ENCODE measurements at places on chromosomes 4 and X.

GRCh38 chr4:54545663-54546424, 111.9 kb upstream of the KIT start:
- no peak for ATAC-seq

DNA sequence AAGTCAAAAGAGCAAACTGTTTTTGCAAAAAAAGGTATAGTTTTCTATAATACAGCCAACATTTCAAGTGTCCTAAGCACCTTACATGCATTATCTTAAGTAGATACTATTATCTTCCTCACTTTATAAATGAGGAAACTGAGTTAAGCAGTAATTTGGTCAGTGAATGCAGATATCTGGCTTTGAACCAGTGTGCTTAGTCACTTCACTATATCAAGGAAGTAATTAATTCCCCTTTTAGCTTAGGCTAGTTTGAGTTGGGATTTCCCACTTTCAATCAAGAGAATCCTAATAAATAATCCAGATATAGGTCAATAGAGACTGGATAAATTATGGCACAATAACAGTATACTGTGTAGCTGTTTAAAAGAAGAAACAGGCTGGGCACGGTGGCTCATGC, 14.8 kb downstream of the SPINK2 start:
- no peak for ATAC-seq

DNA sequence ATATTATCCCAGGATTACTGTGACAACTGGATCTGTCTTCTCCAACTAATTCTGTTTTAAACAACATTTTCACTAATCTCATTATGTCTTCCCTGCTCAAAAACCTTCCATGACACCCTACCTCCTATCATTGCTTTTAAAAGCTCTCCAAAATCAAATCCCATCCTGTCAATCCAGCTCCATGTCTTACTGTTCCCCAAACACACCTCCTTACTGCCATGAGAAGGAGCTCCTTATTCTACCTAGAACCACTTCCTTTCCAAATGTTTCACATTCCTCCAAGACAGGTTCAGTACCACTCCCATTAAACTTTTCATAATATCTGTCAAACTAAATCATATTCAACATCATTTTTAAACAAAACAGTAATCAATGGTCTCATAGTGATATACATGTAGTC, 66.9 kb upstream of the WDR17 start:
- ATAC-seq, result no peak

DNA sequence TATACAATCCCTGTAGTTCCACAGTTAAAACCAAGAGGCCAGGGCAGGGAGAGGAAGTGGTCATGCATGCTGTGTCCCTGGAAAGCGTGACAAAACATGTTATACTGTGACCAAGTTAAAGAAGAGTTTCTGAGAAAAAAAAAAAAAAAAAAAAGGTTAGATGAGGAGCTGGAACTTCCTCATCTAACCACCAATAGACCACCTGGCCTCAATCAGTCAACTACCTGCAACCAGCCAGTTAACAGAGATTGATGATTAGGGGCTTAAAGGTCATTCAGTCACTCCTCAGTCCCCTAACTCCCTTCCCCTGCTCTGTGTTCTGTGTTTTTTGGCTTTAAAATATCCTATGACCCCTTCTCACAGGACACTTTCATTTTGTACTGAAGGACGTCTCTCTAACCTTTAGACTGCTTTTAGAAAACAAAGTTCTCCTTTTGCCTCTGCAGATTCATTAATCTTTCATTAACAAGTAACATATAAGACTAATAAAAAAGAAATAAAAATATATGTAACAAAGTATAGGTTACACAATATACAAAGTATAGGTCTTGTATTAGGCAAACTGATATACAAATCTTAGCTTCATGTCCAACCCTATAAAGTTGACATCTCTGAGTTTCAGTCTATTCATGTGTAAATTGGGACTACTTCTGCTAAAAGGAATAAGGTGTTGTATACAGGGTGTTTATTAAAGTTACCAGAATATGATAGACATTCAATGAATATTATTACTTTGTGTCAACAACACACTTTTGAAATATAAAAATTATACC, 179.1 kb upstream of the NDST4 start:
- ATAC-seq, result no peak

- no peak for ATAC-seq
These were observed 876.0 kb downstream of the FSTL5 start for GRCh38 chr4:161287678-161288352.

GRCh38 chrX:46913667-46914066, 1.4 kb downstream of the JADE3 start:
- ATAC-seq, result no peak
